ENCODE measurements at places on chromosomes 4 and X.

DNA sequence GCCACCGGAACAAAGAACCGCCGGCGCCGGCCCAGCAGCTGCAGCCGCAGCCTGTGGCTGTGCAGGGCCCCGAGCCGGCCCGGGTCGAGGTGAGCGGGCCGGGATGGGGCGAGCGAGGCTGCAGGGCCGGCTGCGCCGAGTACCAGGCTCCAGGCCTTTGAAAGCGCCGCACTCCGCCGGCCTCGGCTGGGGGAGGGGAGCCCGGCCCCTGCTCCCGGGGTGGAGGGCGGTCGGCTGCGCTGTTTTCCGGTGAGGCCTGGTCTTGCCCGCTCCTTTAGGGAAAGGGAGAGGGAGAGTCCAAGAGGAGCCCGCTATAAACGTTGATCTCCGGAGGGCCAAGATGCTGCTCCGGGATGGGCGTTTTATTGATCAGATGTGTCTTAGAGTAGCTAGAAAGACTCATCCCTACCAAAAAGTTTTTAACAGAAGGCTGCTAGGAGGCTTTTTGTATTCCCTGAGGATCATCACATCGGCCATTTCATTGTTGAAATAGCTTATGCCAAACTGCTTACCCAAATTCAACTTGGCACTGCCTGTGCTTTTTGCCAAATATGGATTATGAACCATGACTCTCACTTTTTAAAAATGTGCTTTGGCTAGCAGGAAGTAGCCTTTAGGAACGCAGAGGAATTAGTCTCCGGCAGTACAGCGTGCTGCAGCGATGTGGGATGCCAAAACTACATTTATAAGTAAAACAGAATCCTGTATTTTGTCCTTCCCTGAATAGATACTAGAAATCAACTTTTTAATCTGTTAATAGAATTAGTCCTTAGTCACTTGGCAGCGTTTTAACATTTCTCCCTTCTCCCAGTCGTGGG is 760 bp downstream of the TMEM165 start:
- DNase-seq, result peak; percentile 12

DNA sequence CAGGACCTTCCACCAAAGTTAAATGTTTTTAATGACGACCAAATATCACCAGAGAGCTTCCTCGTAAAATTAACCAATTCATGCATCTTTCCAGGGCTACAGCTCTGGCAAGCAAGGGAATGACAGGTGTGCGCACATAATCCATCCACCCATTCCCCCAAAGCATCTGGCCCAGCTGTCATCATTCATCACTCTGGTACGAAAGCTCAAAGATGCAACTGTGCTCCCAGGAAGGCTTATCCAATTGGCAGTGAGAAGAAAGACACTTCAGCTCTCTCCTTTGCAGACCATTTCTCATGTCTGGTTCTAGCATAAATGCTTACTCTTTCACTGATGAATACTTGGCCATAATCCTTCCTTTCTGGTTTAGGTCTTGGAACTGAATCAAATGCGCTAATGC is 139.2 kb downstream of the NSUN7 start:
- no peak for DNase-seq

GRCh38 chr4:1703867-1704266 is 8.3 kb downstream of the SLBP start:
- DNase-seq, result no peak

DNA sequence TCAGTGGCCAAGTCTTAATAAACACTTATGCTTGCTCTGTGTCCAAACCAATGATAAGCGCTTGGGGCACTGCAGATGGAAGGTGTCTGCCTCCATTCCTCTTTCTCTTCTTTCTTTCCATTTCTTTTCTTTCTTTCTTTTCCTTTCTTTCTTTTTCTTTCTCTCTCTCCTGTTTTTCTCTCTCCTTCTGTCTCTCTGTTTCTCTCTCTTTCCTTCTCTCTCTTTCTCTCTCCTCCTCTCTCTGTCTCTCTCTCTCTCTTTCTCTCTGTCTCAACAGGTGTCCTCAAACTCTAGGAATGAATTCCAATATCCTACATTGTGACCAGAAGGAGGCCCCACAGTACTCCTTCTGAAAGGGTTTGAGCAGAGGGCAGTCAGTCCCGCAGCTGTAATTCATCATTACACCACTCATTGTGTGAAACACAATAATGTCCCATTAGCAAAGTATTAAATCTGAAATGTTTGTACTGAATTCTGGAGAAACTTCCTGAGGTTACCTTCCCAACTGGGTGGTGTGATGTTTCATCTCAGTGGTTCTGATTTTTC is 66.5 kb upstream of the PAGE1 start:
- no peak for DNase-seq

GRCh38 chr4:116055857-116056827 is 942.7 kb upstream of the NDST4 start:
- DNase-seq, result no peak

- no peak for DNase-seq
Observed at GRCh38 chr4:92299152-92299551, 4.6 kb upstream of the GRID2 start.

- DNase-seq, result no peak
Observed at GRCh38 chrX:148661035-148661434, 160.6 kb downstream of the AFF2 start.

- DNase-seq, result no peak
Observed at GRCh38 chrX:39112143-39112542, 310.9 kb downstream of the MID1IP1 start.

DNA sequence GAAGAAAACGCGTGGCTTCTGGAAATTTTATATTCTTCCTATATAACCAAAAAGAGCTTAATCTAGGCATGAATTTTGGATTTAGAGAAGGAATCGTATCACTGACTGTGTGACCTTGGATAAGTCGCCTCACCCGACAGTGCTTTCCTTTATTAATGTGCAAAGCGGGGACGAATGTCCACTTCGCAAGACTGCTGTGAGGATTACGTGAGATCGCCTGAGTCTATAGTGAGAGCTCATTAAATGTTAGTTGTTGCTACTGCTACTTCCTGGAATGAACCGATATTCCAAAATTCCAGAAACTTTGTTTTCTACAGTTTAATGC is 448 bp upstream of the TBC1D8B start:
- DNase-seq, result no peak

- DNase-seq, result no peak
Observed at GRCh38 chr4:36267486-36268268, 13.7 kb upstream of the DTHD1 start.

DNA sequence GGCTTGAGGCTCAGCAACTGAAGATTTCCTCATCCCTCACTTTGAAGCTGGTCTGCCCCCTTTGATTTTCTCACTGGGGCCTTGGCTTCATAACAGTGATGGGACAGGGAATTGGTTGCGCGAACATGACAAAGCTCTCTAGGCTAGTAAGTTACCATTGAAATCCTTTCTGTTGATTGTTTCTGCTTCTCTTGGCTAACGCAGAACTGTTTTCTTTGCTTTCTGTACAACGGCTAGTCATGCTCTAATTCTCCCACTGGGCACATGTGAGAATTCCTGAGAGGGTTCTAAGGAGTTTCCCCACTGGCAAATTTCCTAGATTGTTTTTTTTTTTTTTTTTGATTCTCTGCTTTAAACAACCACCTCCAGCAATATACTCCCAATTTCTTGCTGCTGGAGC is 738.6 kb downstream of the PCDH7 start:
- no peak for DNase-seq

DNA sequence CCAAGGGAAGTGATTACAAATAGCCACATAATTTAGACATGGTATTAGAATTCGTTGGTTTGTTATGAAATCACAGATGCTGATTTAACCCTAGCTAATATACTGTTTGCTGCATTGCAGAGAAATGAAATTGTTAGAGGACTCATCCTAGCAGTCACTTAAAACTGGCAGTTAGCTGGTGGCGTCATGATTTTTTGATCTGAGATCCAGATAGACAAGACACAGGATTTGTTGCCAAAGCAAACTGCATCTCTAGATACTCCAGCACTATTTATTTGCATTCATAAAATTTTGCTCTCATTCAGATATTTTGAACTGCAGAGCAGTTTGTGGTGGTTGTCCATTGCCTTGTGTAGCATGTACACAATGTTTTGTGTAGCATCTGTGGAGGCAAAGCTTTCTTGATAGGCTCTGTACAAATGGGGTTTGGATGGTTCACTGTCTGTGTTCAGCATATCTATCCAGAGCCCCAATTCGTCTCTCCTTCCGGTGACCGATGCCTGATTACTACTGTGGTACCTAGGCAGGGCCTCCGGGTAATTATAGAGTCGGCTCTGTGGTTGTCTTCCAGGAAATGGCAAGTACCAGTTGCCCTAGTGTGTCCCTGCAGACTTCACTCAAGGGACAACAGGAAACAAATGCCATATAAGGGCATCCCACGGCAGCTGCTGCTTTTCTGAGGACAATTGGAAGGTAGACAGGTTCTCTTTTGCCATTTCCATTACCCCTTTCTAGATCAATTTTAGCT is 30.1 kb upstream of the SPARCL1 start:
- peak; percentile 4 for DNase-seq

DNA sequence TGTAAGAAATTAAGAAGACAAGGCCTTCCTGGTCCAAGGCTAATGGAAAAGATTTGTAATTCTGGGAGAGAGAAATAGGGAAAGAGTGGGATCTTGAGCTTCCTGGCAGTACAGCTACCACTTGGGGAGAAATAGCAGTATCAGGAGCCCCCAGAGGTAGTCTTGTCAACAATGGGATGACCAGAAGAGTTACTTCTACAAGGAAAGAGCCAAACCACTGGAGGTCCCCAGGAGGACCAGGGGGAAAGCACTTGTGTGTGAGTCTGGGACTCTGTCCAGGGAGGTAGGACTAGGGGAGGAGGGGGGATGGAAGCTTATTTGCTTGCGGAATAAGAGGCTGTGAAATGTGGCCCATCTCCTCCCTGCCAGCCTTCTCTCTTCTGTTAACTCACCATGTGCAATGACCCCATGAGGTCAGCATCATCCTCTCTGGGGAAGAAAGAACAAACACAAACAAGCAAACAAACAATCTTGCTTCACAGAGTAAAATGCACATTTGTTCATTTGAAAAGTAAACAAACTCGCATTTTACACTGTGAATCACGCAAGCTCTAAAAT is 160.1 kb downstream of the STK32B start:
- no peak for DNase-seq

DNA sequence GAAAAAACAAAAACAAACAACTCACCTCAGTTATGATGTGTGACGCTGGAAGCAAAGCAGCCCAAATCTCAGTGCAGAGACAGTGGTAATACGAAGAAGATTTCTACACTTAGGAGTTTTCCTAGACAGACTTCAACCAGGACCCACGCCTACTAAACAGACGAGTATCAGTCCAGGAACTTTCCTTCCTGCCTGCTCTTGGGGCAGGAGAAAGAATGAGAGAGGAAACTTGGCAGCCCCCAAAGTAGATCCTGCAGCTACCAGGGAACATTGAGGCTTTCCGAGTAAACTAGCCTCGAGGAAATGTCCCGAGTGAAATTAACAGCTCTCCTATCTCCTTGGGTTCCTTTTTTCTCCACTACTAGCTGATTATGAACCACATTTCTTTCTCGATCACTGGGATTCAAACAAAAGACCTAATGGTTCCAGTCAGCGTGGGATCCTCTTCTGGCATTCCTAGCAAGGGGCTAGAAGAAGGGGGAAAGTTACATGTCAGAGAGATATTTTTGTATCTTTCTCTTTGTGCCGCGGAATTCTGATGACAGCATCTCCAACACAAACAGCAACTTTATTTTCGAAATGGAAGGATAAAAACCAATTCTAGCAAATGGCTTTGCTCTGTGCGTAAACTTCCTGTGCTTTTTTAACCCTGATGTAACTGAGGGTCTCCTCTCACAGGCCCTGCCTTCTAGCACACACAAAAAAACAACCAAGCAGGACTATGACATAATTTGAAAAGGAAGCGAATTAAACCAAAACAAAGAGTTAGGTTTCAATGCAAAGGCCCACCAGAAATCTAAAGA is 53.2 kb downstream of the PPM1K start:
- DNase-seq, result no peak

DNA sequence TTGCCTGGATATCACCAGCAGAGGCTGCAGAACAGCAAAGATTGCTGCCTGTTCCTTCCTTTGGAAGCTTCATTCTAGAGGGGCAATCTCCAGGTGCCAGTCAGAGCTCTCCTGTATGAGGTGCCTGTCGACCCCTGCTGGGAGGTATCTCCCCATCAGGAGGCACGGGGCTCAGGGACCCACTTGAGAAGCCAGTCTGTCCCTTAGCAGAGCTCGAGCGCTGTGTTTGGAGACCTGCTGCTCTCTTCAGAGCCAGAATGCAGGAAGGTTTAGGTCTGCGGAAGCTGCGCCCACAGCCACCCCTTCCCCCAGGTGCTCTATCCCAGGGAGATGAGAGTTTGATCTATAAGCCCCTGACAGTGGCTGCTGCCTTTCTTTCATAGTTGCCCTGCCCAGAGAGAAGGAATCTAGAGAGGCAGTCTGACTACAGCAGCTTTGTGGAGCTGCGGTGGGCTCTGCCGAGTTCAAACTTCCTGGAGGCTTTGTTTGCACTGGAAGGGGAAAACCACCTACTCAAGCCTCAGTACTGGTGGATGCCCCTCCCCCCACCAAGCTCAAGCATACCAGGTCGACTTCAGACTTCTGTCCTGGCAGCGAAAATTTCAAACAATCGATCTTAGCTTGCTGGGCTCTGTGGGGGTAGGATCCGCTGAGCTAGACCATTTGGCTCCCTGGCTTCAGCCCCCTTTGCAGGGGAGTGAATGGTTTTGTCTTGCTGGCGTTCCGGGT is 57.9 kb downstream of the DKK2 start:
- DNase-seq, result no peak

DNA sequence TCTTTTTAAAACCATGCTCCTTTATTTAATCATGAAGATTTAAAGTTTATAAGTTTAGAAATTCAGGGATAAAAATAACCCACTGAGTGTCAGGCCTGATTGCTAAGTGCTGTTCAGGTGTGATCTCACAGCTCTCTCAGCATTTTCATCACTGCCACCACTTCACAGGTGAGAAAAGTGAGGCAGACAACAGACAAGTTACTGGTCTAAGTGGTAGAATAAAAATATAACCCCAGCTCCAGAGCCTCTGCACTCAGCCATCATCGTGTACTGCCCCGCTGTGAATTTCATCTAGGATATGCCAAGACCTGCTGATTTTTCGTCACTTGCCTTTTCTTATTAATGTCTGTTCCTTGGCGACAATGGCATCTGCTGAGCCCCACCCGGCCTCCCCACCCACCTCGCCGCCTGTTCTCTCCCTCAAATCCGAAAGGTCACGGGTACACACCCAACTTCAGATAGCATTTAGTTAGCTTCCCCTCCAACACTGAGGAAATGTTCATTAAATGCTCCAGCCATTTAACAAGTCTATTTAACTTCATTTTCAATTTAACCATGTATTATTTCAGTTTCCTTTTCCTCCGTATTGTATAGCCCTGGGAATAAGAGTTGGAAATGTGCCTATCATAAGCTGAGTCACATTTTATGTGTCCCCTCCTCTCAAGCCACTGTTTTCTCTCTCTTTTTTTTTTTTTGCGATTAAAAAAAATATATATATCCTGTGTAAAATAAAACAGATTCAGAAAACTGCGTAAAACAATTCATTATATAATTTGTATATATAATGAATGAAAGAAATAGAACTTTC is 236.5 kb downstream of the CBR4 start:
- DNase-seq, result no peak

DNA sequence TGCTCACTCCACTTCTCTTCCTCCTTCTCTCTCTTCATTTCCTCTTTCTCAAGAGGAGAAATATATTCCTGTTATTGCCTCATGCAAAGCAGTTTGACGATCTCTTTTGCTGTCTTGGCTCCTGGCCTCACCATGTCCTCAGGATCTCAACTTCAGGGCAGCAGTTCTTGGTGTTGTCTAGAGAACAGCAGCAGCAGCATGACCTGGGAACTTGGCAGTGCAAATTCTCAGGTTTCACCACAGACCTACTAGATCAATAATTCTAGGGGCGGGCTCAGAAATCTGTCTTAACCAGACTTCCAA is 193.4 kb upstream of the EDNRA start:
- DNase-seq, result no peak
